Kidney glomerular epithelial cell (primary cell): ENCODE measurements at places on chromosomes 5 and 9.
A peak's percentile ranks its signal among the peaks of the same experiment; 100 is the strongest.

GRCh38 chr5:170469414-170469813 is 34.4 kb upstream of the KCNIP1 start:
- DNase-seq = no peak

GRCh38 chr9:38138276-38138675 is 69.2 kb upstream of the SHB start:
- no peak for DNase-seq

GRCh38 chr5:91212714-91213092 is 170.4 kb downstream of the ARRDC3 start:
- no peak for DNase-seq

DNA sequence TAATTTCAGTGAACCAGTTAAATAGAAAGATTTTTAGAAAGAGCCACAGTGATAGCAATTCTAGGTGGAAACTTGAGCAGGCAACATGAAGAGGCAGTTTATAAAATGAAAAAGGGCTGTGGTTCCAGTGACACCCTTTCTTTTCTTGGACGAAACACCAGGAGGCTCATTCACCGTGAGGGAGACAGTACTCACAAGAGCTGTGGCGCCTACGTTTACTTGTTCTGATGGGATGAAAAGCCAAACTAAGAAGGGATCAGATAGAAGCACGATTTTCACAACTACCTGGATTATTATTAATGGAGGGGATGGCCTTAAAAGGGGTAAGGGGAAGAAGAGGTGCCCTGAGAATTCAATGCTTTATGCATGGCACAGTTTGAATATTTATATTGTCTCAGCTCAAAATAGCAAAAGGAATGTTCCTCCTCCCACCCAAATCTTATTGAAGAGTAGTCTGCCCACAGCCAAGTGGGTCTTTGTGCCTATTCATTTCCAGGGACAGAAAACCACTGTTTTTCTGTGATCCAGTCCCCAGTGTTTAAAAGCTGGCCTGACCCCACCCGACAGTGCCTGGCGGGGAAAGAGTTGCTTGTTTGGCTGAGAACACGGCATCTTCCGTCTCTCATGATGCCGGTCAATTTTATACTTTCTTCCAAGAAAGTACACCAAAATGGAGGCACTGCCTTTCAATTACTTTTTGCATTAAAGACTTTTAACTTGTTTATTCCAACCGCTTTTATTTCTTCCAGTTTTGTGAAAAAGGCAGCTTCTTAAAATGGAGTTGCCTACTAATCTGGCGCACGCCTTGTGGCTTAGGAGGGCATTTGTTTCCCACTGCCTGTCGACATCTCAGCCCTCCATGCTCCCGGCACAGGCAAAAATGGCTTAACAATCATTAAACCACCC is 51.9 kb downstream of the HABP4 start:
- no peak for DNase-seq

DNA sequence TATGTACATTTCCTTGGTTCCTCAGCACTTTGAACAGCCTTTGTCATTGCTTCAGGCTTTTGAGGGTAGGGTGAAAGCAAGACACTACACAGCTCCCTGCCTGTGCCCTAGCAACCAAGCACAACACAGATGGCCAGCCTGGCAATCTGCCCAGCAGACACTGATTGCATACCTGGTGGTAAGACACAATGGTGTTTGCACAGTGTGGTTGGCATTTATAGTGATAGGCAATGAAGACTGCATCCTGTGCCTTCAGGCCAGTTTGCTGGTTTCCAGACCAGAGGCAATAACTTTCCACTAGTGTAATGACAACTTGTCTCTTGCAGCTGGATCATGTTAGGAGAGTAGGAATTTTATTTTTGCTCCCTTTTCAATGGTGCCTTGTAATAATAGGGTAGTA is 144.5 kb upstream of the TNC start:
- DNase-seq = peak; percentile 94

- DNase-seq = no peak
These were observed 81.5 kb downstream of the SHB start for GRCh38 chr9:37987467-37987981.

GRCh38 chr5:122366501-122366900 is 54.5 kb downstream of the SNCAIP start:
- DNase-seq = no peak

GRCh38 chr9:91855196-91855595 is 94.8 kb downstream of the ROR2 start:
- DNase-seq = no peak

- DNase-seq = peak; percentile 62
These were observed 68.7 kb upstream of the ZNF618 start for GRCh38 chr9:113807173-113808061.

GRCh38 chr5:151051931-151052608 is 28.8 kb downstream of the TNIP1 start:
- DNase-seq = no peak

- peak; percentile 76 for DNase-seq
These were observed 32.5 kb downstream of the FAM240B start for GRCh38 chr9:38687389-38687842.
